ENCODE measurements at places on chromosomes 5 and 9.

- no peak for DNase-seq
Observed at GRCh38 chr5:38529955-38530646, 26.3 kb downstream of the LIFR start.

- DNase-seq = peak; percentile 89
Observed at GRCh38 chr9:108150736-108151586, 661.4 kb upstream of the KLF4 start.

- DNase-seq = no peak
Observed at GRCh38 chr9:97441729-97442128, 29.8 kb downstream of the TDRD7 start.

DNA sequence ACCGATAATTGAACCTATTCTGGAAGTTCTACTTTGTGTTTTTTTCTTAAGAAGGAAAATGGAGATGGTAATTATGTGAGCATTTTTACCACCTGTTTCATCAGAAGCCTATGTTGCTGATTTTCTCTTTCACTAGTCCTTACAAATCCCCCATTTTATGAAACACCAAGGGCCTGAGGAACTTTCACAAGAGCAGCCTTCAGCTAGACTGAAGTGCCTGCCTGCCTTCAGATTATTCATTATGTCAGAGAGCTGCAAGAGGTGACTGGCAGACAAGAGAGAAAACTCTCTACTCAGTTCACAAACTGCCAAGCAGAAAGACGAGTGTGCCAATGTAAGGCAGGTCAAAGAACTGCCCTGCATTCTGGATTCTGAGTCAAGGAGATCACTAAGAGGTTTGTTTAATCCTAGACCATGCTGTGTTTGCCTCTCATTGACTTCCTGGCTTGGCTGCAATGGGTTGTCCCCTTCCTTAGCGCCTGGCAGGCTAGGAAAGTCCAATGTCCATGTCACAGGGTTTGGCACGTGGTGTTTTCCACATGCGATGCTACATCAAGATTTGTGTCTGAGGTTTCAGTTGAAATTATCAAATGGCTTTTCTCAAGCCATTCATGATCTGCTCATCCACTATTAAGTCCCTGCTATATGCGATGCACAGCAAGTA, 143.3 kb downstream of the CDC42SE2 start:
- no peak for DNase-seq

- DNase-seq = peak; percentile 31
Observed at GRCh38 chr5:126811515-126812198, 34.7 kb downstream of the LMNB1 start.

Data from fibroblast of mammary gland (primary cell).